ENCODE measurements at places on chromosomes 12 and 14.

DNA sequence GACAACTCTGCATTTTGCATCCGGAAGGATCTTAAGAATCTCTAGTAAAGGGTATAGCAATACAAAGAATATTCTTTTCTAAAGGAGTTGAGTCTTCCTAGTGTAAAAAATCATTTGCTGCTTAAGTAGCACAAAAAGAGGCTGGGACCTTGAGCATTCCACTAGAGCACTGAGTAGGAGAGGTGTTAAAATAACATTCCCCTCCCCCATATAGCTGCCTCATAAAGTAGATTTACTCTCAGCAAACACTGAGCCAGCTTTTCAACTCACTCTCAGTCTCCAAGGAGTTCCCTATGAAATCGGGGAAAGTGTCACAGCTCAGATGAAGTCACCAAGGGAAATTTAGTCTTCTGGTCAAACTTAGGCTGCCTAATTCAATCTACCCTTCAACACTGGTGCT is 592.7 kb downstream of the ETNK1 start:
- DNase-seq, result no peak

GRCh38 chr14:31541702-31542101 is 19.5 kb upstream of the NUBPL start:
- DNase-seq, result no peak

- no peak for DNase-seq
Measured at GRCh38 chr12:127282786-127283565, 984.0 kb upstream of the TMEM132C start.

DNA sequence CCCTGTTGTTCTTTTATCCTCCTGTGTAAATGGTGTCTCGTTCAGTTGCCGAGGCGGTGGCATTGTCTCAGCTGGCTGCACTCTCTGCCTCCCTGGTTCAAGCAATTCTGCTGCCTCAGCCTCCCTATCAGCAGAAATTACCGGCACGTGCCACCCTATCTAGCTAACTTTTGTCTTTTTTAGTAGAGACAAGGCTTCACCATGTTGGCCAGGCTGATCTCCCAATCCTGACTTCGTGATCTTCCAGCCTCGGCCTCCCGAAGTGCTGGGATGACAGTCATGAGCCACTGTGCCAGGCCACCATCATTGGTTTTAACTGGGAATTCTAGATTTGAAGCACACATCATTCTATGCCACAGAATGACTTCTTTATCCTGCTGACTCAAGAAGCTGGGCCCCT is 175.3 kb upstream of the ALG10B start:
- DNase-seq, result no peak

- DNase-seq, result no peak
Measured at GRCh38 chr14:105494606-105494929, 3.5 kb downstream of the TEDC1 start.

DNA sequence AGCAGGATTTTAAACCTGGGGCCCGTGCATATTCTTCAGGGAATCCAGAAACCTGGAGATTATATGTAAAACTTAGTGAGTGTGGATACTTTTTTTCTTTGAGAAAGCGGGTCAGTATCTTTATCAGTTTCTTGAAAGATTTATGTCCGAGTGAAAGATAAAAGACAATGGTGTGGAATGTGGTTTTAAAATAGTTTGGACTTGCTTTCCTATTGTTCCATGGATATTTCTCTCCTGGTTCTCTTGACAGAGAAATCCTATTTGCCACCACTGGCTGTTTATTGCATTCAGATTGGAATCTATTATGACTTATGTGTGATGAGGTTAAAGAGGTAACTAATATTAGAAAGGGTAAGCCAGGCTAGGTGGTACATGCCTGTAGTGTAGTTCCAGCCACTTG is 27.4 kb downstream of the KTN1 start:
- no peak for DNase-seq

DNA sequence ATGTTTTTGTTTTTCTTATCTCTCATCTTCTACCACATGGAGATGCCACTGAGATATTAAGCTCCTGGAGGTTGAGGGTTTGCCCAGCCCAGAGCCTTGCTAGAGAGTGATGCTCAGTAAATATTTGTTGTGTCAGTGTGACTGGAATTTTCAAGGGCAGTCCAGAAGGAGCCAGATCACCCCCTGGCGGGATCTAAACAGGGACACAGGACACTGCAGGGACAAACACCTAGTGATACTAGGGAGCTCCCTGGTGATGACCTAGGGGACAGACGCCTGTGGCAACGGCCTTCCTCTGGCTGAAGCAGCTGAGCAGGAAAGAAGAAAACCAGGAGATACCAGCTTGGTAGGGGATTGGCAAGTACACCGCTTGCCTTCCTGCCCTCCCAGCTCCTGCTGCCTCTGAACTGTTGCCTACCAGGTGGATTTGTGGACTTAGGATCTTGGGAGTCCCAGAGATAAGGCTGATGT is 714.4 kb upstream of the TBX3 start:
- DNase-seq, result no peak

DNA sequence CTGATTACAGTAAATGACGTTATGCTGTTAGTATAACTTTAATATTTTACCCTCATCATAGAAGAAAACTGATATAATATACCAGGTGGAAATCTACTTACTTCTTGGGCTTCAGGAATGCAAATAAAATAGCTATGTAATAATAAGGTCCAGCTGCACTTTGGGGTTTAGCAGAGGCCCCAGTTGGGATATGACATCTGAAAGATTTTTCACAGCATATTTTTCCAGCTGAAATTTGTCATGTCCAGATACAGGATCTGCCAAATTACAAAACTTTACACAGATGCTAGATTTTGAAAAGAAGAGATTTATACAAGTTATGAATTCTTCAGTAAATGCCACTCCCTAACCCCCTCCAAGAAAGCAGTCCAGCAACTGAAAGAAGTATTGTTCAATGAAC is 29.2 kb upstream of the DCN start:
- DNase-seq, result no peak

DNA sequence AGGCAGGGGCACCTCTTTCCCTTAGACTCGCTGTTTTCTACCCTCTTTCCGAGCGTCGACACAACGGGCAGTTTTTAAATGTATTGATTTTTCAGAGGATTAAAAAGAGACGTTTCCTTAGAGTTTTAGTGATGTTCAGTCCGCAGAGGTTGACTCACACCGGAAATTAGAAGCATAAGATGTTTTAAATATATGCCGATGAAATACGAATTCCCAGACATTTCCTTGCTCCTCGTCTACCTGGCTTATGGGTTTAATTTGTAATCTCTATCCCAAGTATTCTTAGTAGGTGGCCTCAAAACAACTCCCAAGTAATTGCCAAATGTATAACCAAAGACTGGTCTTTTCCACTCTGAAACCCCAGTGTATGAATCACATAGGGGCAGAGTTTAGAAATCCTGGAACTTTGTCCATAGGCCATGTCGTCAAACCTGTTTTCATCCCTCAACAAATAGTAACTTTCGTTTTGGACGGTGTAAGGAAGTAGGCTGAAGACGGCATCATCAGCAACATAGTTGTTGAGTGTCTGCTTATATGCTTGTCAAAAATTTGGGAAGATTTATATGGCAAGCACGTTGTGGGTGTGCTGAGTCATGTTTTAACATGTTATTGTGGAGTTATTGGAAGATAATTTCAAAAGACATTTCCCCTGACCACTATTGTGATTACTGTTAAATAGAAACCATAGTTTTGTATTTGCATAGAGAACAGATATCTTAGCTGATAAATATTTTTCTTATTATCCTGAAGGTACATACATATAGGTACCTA is 824 bp downstream of the TBK1 start:
- DNase-seq, result no peak

- DNase-seq, result no peak
Measured at GRCh38 chr12:80590085-80590484, 117.3 kb upstream of the MYF6 start.

GRCh38 chr12:32501835-32502333 is 102.5 kb downstream of the FGD4 start:
- DNase-seq, result no peak

- DNase-seq, result no peak
Measured at GRCh38 chr12:76685246-76685678, 78.7 kb upstream of the ZDHHC17 start.

- no peak for DNase-seq
Measured at GRCh38 chr14:72169521-72169920, 237.3 kb downstream of the RGS6 start.

DNA sequence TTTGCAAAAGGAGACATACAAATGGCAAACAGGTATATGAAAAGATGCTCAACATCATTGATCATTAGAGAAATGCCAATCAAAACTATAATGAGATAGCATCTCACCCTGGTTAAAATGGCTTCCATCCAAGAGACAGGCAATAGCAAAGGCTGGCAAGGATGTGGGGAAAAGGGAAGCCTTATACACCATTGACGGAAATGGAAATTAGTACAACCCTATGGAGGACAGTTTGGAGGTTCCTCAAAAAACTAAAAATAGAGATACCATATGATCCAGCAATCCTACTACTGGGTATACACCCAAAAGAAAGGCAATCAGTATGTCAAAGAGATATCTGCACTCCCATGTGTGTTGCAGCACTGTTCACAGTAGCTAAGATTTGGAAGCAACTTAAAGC is 17.3 kb upstream of the CKAP4 start:
- DNase-seq, result no peak

- no peak for DNase-seq
Measured at GRCh38 chr12:95351748-95352147, 122.2 kb upstream of the METAP2 start.

DNA sequence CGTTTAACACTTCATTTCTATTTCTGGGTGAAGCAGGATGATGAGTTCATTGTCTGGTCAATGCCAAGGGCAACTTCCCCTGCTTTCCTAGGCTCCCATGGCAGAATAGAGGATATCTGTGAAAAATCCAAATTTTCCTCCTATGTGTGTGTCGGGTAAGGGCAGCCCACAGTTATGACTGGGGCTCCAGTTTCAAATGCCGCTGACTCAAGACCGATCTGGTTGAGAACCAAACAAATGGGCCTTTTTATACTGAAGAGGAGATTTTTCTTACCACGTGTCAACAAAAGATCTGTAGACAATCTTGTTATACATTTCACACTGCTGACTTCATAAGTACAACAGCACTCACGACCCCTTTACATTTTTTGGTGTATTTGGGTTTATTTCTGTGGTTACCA is 120.8 kb downstream of the CHST11 start:
- DNase-seq, result no peak

DNA sequence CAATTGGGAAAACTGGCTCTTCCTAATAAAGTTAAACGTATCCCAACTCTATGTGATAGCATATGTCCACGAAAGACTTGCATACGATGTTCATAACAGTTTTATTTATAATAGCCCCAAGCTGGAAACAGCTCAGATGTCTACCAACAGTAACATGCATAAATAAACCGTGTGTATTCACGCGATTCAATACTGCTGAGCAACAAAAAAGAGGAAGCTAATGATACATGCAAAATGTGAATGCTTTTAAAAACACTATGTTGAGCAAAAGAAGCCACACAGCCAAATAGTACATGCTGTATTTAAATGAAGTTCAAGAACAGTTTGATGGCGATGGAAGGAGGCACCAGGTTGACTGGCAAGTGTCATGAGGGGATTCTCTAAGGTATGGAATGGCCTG is 55.7 kb downstream of the TRIM9 start:
- DNase-seq, result no peak

- DNase-seq, result no peak
Measured at GRCh38 chr14:102424923-102425322, 62.2 kb downstream of the TECPR2 start.

GRCh38 chr12:31603546-31604009 is 12.6 kb upstream of the DENND5B start:
- no peak for DNase-seq

DNA sequence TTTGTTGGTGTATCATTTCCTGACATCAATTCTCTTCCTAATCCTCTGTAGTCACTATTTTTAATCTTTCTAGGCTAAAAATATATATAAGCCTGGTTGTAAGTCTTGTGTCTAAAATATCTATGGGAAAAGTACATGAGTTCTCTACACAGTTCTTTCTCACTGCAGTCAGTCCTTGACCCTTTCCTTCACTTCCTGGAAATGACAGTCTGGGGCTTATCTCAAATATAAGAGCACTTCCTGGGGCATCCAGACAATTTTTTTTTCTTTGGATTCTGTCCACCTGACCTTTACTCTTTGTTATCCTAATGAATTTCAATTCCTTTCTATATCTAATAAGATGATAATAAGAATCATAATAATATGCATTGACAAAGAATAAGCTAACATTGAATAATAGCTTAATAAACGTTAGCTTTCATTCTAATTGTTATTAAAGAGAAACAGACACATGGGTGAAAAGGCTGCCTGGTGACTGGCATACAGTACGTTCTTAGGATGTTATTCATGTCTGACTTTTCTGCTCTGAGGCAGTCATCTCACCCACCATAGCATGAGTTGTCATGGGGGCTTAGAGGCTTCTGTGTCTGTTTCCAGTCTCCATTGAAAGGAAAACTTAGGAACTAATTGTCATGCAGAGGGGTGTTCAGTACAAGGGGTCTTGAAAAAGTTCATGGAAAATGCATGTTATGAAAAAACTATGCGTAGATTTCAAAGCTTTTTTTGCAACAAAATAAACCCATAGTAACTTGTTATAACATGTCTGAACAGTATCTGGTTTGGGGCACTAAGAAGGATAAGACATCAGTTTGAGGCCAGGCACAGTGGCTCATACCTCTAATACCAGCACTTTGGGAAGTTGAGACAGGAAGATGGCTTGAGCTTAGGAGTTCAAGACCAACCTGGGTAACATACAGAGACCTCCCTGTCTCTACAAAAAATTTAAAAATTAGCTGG is 66.2 kb upstream of the DNM1L start:
- no peak for DNase-seq

- DNase-seq, result no peak
Measured at GRCh38 chr12:55717011-55718007, 1.5 kb downstream of the BLOC1S1 start.

DNA sequence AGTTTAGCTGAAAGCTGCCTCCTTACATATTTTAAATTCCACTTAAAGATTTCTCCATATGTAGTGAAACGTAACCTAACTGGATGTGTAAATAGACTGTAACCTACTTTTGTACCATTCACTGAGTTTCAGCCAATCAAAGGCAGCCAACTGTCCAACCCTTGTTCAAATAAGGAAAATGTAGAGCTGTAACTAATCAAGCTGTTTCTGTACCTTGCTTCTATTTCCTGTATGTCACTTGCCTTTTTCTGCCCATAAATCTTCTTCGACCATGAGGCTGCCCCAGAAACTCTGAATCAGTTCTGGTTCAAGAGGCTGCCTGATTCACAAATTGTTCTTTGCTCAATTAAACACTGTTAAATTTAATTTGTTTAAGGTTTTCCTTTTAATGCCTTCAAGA is 6.3 kb downstream of the SLC7A8 start:
- DNase-seq, result no peak

- DNase-seq, result no peak
Measured at GRCh38 chr14:58280954-58281787, 17.2 kb upstream of the ARID4A start.

GRCh38 chr12:97292588-97292987 is 170.0 kb upstream of the RMST start:
- DNase-seq, result no peak

GRCh38 chr12:82660541-82661325 is 26.0 kb upstream of the TMTC2 start:
- no peak for DNase-seq

All from activated CD4-positive, alpha-beta T cell treated with anti-CD3 and anti-CD28 coated beads, Interleukin-2, amount 50 U/mL, for 24 hours (primary cell).